RWPE2 (cell line): ENCODE measurements at places on chromosomes 5 and 9.

DNA sequence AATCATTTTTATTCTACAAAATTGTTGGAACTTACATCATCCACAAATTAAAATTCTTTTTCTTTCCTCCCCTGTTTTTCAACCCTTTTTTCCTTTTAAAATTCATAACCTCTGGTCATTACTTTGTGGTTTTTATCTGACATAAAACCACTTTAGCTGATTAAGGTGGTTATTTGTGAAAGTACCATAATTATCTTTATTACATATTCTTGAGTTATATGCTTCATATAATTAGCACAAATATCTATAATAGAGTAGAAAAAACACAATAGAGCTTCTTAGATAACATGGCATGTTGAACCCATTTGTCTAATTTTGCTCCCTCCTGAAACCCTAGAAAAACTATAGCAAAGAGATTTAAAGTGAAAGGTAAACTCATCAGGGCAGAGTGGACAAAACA lies 22.9 kb upstream of the PPIC start:
- DNase-seq = no peak

GRCh38 chr9:136557036-136557435 lies 11.2 kb upstream of the NOTCH1 start:
- DNase-seq = no peak

DNA sequence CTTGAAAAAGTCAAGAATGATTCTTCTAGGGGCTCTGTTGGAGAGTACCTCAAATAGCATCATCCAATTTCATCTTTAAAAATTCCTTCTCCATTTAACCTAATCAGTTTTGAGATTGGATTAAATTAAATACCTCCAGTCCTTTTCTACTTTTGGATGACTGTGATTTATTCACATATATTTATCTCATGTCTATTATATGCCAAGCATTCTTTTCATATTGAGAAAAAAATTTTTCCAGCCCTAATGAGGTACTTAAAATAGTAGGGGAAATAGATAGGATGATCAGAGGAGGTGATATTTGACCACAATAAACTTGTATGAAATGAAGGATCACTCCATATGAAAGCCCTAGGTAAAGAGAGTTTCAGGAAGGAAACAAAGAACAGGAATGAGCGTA lies 250.1 kb downstream of the MAT2B start:
- DNase-seq = no peak

DNA sequence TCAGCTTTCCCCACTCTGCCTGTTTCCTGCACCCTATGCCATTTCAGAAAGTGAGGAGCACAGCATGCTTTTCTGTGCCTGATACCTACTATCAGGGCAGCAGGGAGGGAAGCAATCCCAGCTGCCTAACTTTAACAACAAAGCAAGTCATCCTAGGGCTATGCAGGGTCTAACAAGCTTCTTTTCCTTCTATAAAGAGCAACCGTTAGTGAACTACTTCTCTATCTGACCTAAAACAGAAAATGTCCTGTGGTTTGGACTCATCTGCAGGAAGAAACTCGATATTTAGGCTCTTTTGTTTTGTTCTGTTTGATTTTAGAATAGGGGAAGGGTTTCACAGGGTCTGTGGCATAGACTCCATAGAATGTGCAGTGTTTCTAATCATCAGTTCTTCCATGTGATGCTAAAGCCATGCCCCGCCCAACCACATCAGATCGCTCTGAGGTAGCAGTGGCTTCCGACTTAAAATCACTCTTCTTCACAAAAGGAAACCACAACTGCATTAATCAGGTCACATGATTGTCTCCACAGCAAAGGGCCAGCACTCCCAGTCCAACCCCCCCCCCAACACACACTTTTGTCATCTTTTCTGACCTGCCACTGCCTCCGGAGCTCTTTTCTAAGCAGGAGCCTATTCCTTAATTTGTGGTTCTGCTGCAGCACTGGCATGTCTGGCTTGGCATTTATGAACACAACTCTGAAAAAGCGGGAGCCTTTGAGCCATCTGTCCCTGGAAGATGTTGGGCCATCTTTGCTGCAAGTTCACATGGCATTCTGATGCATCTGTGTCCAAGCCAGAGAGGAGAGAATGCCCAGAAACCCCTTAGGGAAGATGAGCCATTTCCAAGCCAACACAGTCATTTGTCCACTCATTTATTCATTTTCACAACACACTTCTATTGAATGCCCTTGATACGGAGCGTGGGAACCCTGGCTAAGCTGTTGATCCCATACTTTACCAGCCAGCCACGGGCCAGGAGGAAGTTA lies 71.6 kb downstream of the CFAP90 start:
- DNase-seq = no peak

DNA sequence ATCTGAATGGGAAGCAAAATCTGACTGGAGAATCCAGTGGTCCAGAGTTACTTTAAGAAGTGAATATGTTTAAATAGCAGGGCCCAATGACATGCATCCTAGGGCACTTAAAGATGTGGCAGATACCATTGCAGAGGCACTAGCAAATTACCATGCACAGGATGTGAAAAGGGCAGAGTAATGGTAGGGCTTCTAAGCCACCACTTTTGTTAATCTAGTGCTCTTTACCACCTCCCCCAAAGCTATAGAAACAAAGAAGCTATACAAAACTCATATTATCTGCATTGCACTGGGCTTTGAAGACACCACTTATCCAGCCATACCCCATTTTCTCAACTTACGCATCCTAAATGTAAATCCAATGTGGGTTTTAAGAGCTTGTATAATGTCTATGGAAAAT lies 81.2 kb downstream of the ZCCHC7 start:
- DNase-seq = no peak

DNA sequence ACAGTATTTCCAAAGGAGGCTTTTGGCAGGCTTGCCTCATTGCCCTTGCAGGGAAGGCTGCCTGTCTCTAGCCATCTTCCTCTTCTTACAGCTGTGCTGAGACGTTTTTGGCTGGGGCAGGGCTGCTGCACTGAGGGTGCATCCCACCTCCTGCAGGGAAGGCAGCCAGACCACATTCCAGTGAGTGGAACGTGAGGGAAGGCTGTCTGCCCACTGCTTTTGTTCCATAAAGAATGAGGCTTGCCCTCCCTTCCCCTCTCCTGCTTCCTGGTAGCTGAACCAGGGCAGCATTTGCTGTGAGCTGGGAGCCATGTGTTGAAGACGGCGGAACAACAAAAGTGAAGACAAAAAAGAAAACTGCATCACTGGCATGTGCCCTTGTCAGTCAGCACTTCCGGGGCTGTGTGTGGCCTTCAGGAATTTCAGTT lies 16.8 kb downstream of the MGAT1 start:
- DNase-seq = no peak

GRCh38 chr9:28234133-28234893 lies 661.0 kb upstream of the C9orf72 start:
- no peak for DNase-seq

GRCh38 chr9:89999534-90000370 lies 394.9 kb downstream of the GADD45G start:
- no peak for DNase-seq

DNA sequence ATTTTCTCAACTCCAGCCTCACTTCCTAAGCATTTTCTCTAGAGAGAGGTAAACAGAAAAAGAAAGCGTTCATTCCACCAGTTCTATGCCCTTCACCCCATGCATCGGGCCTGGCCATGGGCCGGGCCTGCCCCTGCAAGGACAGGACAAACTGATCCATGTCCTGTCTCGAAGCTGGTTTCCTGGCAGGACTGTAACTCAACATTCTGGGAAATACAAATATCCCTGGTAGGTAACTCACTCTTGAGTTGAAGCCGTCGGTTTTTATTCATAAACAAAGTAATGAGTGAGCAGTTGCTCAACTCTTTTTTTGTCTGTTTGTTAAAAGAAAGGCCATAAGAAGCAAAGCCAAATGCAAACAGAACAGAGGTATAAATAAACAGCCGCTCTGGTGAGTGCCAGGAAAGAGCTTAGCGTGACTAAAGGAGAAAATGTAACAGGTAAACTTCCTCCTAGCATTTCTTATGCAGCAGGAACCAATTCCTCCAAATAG lies 64.4 kb upstream of the DNAH5 start:
- no peak for DNase-seq

DNA sequence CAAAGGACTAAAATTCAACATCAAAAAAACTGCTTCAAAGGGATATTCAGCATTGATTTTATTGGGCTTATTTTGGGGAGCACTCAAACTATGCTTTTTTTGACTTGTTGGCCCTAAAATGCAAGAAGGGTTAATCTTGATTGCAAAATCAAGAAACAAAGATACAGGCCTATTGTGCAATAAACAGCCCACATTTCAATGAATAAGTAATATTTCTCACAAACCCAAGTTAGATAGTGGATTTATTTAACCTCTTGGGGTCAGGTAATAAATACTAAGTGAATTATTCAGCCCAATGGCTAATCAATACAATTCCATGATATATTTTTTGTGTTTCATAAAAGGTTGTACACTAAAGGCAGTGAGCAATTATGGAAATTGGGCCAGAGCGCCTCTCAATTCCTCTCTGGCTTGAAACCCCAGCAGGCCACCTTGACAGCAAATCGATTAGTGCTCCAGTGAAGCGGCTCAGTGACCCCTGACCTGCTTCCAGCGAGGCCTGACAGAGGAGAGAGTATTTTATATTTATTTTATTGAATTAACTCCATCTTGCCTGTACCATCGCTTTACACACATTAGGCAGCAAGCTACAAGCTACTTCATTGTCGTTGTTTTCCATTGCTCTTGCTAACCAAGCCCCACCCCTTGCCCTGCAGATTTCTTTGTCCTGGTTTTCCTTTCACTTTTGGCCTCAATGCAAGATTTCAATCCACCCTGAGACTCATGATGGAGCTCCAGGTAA lies 65.5 kb downstream of the EBF1 start:
- DNase-seq = no peak

GRCh38 chr5:68966596-68966995 lies 127.2 kb upstream of the SLC30A5 start:
- DNase-seq = no peak

GRCh38 chr5:146076455-146076854 lies 28.9 kb downstream of the PLAC8L1 start:
- DNase-seq = no peak

- DNase-seq = no peak
These were observed 25.8 kb upstream of the PRXL2C start for GRCh38 chr9:96680812-96681499.

- DNase-seq = peak; percentile 64
These were observed 27.4 kb downstream of the BICD2 start for GRCh38 chr9:92737216-92737606.

DNA sequence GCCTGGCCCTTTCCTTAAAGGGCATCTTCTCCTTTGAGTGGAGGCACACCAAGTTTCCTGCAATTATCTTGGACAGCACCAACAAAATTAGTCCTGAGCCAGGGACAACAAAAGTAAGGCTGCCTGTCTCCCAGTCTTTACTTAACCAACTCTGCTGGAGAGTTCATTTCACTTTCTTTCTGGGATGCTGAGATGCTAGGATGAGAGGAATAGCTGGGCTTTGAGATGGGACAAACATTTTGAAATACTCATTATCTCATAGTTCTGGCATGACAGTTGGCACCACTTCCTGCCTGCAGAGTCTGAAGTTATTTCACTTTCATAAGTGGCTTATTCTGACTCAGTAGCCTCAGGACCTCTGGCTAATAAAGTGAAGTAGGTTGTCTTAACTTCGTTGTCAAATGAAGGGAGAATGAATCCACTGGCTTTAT lies 157.0 kb downstream of the C9orf152 start:
- DNase-seq = no peak

GRCh38 chr5:176670449-176670848 lies 23.2 kb downstream of the TSPAN17 start:
- DNase-seq = no peak

- no peak for DNase-seq
These were observed 55.5 kb upstream of the ARAP3 start for GRCh38 chr5:141737535-141737934.

DNA sequence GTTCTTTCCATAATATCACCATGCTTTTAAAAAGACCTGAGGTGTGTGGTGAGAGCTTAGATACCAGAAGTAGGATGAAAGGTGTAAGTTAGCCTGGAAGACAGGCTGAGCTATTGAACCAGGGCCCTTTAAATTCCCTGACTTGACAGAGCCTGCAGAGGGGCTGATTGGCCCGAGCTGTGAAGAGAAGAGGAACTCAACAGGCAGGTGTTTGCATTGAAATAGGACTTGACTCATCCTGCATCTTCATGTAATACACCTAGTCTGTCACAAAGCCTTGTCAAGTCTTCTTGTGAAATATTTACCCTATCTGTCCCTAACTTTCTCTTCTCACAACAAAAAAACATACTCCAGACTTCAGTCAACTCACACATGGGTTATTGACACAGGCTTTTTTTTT lies 16.6 kb upstream of the ANP32B start:
- no peak for DNase-seq

DNA sequence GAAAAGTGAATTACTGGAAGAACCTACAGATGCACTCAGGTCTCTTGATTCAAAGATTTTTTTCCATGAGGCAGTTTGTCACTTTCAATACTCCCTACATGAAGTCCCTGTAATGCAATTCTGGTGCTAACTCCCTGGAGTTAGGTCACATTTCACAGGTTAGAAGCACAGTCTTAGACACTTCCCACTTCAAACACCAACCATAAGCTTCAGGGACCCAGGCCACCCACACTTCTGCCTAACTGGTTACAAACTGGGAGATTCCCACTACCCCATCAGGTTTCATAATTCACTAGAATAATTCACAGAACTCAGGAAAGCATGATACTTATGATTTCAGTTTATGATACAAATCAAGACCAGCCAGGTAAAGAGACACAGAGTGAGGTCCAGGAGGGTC lies 29.0 kb upstream of the FOXI1 start:
- no peak for DNase-seq

GRCh38 chr9:20854444-20854843 lies 170.4 kb downstream of the FOCAD start:
- DNase-seq = no peak

DNA sequence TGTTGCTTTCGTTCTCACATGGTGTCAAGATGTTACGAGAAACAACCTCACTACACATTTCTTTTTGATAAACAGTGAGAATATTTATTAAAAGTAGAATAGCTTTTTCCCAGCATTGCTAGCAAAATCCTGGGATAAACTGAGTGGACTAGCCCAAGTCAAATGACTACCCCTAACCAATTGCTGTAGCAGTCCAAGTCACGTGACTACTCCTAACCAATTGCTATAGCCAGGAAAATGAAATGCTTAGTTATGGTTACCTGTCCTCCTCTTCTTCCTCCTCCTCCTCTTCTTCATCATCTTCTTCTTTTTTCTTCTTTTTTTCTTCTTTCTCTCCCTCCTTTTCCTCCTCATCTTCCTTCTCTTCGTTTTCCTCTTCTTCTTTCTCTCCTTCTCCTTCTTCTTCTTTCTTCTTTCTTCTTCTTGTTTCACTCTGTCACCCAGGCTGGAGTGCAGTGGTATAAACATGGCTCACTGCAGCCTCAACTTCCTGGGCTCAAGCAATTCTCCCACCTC lies 85.4 kb downstream of the PDE8B start:
- DNase-seq = no peak
